T-helper 9 cell (primary cell): ENCODE measurements at places on chromosomes 2 and 18.

- DNase-seq = no peak
Measured at GRCh38 chr2:14937336-14937735, 304.8 kb downstream of the LRATD1 start.

- no peak for DNase-seq
Measured at GRCh38 chr2:20595439-20596192, 55.3 kb downstream of the HS1BP3 start.

DNA sequence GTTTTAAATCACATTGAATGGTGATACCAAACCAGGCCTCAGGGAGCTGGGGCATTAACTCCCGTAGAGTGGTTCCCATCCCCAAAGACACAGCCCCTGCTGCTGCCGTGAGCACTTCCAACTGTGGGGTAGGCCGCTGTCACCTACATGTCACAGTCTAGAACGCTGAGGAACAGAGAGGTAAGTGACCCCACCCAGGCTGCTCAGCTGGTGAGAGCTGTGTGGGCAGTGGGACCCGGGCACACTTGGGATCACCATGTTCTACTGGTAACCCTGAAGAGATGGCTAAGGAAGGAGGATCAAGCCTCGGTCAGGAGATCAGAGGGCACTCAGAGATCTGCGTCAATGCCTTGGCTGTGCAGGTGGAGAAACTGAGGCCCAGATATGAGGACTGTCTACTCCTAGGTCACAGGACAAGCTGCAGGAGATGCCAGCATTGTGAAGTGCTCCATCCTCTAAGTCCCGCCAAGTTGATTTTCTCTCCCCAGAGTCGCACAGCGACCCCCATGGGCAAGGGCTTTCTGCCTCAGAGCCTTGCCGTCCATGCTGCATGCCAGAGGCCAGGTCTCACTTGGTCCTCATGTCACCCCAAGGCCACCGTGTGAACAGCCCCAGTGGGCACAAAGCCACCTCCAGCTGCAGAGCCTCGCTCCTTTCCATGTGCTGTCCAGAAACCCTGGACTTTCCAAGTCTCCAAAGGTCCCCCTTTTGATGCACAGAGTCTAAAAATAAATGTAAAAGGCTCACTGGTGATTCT, 144.2 kb upstream of the OTOS start:
- DNase-seq = no peak

DNA sequence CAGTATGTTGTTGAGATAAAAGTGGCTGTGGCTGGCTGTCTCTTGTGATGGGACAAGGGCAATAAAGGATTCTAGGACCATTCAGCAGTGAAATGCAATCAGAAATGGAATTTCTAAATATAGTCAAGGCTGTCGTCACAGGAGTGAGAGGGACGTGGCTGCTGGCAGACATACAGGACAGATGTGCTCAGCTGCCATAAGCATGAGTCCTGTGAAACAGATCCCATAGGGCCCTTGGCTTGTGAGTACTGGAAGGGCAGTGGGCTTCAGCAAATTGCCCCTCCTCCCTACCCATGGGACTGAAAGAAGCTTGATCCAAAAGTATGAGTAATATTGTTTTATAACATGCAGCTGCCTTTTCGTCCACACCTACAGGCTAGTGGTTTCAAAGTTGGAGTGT, 4.2 kb upstream of the CNNM3 start:
- no peak for DNase-seq

- no peak for DNase-seq
Measured at GRCh38 chr2:187075199-187075635, 226.2 kb upstream of the ZSWIM2 start.

GRCh38 chr2:200477667-200478131, 32.2 kb downstream of the KCTD18 start:
- no peak for DNase-seq

GRCh38 chr18:35658112-35658511, 76.6 kb downstream of the GALNT1 start:
- no peak for DNase-seq

DNA sequence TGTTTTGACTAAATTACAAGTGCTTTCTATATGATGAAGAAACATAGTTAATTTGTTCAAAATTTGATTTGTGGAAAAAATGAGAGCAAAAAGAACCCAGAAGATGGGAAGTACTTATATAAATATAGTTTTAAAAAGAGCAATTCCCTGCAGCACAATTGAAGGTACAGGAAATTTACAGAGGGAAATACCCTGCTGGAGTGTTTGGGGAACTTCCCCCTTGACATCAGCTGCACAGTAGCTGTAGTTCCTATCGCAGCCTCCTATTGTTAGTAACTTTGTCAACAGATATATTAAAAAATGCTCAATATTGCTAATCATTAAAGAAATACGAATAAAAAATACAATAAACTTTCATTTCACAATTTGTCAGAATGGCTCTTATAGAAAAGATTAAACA, 1118.8 kb upstream of the ZEB2 start:
- no peak for DNase-seq

DNA sequence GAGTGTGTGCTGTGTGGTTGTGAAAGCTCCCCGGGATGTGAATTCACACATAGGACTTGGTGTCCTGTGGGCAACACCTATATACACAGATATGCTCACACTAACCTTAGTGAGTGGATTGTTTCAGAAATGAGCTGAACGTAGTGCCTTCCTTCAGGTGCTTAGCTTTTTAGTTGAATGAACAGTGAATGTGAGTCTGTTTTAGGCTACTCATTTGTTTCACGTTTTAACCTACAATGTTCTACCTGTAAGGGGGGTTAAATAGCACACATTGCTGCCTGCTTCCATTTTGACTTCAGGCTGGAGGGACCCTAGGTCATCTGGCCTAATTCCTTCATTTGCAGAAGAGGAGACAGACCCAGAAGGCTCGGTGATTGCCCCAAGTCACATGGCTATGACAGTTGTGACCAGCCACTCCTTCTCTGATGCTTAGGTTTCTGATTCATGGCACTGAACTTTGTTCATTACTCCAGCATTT, 1.0 kb downstream of the PLEK start:
- DNase-seq = no peak
